ENCODE measurements at places on chromosomes 2 and 18.

DNA sequence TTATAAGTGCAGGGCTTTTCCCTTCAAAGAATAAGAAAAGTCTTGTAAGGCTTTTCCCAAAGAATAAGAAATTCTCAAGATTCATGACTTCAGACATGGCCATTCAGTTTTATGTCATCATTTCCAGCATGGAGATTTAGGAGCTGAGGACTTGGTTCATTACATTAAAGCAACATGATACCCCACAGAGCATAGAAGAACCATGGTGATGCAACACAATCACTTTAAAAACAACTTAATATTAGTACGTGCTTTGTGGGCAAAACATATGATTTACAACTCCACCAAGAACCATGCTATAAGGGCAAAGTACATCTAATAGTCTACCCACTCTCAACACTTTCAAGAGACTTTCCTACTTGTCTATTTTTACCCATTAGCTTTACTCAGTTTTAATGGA, 214.4 kb downstream of the SRBD1 start:
- DNase-seq, result no peak

DNA sequence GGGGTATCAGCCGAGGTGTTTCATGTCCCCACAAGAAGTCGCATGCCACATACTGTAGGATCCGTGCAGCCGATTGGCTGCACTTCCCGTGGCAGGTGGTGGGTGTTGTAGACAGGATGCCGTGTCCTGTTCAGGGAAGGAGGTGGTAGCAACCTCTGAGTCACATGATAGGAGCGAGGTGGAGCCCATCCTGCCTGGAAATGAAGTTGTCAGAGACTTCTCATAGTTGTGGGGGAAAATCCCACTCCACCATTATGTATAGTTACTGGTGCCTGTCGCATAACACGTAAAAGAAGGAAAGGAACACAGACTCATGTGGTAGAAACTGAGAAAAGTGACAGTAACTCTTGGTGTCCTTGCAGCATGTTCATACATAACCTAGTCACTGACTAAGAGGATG, 91.4 kb upstream of the IL1R2 start:
- DNase-seq, result no peak

DNA sequence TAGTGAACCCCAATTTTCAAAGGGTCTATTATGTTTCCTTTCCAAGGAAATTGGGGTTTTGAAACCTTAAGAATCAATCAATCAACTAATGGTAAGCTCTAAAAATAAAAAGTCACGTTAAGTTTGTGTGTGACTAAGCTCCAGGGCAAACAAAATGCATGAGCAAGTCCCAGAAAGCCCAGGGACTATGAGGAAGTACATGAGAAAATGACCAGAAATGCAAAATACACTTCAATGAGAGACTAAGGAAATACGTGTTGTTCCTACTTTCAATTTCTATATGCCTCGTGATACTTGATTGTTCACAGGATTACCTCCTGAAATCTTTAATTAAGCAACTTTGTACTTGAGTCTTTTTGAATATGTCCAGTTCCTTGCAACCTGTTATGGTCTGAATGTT, 684.4 kb upstream of the SYT4 start:
- DNase-seq, result no peak

DNA sequence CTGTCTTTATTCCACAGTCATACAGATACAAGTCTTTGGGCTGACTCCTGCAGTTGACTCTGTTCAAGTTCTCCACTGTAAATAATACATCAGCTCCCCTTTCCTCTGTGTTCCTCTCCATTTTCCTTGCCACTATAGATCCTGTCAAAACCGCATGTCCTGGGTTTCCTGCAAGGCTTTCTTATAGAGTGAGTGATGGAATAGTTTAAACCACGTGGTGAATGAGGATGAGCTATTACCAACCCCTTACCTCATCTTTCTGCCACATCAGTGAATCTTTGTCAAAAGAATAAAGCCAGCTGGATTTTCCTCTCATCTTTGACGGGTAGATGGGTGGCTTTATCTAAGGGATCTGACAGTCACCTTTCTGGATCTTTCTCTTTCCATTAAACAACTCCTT, 3.9 kb upstream of the GALNT14 start:
- DNase-seq, result no peak

DNA sequence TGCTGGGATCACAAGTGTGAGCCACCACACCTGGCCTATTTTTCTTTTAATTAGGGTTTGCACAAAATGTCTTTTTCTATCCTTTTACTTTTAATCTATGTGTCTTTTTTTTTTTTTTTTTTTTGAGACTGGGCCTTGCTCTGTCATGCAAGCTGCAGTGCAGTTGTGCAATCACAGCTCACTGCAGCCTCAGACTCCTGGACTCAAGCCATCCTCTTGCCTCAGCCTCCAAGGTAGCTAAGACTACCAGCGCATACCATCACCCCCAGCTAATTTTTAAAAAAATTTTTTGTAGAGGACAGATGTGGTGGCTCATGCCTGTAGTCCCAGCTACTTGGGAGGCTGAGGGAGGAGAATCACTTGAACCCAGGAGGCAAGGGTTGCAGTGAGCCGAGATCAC, 27.1 kb downstream of the ADCY3 start:
- DNase-seq, result no peak

DNA sequence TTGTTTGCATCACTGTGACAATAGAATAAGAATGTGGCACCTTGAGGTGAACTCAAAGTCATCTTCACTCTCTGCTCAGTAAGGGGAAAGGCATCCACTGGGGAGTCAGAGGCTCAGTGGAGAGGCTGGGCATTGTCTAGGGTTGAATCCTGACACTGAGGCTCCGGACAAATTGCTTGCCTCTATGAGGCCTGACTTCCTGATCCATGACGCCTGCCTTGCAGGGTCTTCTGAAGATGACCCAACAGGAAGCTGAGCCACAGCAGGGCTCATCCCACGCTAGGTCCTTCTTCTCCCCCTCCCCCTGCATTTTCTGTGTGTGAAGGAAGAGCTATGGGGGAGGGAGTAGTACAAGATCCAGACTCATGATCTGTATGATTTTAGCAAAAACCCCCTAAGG, 265.1 kb downstream of the SH3BP4 start:
- no peak for DNase-seq

- DNase-seq, result no peak
Observed at GRCh38 chr2:101883860-101884259, 107.9 kb upstream of the IL1R2 start.

- DNase-seq, result no peak
Observed at GRCh38 chr2:128536925-128537620, 218.4 kb upstream of the HS6ST1 start.

GRCh38 chr2:118568700-118569099, 278.7 kb downstream of the EN1 start:
- DNase-seq, result no peak

GRCh38 chr18:56982766-56983165, 164.1 kb upstream of the BOD1L2 start:
- DNase-seq, result no peak

DNA sequence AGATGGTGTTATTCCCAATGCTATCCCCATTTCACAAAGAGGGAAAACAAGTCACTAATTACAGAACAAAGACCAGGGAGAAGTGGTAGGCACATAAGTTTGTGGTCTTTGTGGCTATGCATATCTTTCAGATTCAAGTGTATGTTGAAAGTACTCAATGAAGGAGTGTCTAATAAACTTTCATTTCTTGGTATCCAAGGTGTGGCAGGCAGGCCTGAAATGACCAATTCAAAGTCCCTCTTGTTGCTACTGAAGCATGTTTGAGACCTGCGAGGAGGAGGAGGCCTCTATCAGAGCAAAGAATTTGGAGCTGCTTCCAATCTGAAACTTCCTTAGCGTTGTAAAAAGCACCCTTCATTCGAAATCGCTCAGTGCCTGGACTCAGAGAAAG, 60.9 kb upstream of the KLF7 start:
- DNase-seq, result no peak

DNA sequence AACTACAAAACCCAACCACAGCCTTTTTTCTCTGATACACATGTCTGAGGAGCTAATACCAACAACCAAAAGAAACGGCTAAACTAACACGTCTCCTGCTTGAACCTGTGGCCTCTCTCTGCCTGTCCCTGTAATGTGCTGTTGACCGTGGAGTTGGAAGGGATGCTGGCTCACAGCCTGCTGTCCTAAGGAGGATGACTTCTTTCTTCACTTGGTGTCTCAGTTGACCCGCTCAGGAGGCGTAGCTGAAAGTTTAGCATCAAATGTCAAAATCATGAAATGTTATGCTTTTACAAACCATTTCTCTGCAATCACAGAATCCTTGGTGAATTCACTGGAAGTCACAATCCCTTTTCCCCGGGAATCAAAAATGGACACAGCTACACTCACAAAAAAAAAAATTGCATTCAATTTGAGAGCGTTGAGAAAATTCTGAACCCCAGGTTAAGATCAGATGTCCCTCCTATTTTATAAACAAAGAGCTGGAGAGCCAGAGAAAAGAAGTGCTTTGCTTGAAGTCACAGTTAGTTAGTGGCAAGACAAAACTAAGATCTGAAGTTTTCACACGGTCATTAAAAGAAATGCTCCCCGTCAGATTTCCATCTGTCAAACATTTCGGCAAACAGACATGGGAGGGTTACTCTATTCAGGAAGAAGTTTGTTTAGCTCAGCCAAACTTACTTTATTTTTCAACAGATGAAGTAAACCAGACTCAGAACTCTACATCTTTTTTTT, 74.3 kb downstream of the IRS1 start:
- no peak for DNase-seq

- no peak for DNase-seq
Observed at GRCh38 chr18:934518-935133, 30.0 kb downstream of the ADCYAP1 start.

DNA sequence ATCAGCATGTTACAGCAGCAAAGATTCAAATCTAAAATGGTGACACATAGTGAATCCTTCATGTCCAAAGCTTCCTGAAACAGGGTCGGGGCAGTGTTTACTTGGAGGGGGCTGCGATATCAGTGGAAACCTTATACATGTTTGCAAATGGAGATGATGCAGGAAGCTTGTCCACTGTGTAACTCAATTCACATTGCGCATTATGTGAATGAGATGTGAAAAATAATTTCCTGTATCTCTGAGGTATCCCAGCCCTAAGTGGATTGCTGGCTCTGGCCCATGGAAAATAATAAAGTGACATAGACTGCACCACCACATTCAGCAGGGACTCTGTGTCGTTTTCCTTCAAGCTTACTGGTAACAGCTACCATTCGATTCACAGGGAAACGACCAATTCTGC, 505.5 kb downstream of the GALR1 start:
- DNase-seq, result no peak

GRCh38 chr2:20448246-20448976, 1.5 kb downstream of the RHOB start:
- DNase-seq, result no peak

DNA sequence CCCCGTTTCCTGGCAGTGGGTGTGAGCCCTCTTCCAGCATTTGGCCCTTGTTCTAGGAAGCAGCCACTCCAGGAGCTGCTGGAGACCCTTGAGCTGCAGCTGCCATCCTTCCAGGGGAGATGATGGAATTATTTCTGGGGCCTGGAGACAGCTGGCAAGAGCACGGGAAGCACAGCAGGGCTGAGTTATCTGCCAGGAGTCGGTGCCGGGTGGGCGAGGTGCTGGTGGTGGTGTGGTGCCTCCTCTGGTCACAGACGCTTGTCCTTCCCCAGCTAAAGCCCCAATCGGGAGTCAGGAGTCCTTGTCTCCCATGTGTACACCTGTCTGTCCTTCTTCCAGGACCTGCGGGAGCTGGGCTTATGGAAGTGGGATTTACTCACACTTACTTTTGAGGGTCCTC, 36.0 kb downstream of the DPYSL5 start:
- DNase-seq, result peak; percentile 6

DNA sequence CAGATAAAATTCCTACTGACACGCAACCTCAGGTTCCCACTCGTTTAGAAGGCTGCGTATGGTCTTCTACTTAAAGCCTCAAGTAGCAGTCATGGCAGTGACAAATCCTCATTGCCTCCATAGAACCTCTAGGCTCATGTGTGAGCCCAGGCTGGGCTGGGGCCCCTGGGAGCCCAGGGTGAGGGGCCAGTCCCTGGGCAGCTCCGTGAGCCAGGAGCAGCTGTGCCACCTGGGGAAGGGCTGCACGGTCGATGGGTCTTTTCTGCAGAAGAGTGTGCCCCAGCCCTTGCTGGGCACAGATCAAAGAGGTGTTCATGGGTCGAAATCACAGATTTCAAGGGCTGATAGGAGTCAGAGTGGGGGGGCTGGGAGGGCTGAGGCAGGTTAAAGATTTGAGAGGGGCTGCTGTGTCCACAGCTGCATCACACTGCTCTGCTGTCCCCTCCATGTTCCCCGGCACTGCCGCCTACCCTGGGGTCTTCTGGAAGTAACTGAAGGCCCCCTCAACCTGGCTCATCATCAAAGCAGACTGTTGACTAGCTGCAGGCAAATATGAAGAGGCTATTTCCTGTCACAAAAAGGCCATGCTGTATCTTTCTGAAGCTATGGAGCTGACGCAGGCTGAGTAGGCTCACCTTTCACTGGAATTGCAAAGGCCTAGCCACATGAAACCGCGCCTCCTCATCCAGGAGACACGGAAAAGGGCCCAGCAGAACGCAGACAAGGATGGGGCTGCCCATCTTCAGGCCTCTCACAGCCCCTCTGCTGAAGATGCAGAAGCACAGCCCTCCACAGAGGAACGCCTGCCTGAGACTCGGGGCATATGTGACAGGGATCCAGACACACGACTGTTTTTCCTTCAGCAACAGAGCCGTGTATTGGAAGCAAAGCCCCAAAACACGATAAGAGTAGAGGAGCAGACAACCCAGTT, 35.7 kb upstream of the ALPP start:
- no peak for DNase-seq

GRCh38 chr2:120210270-120210693, 12.9 kb downstream of the TMEM185B start:
- no peak for DNase-seq

DNA sequence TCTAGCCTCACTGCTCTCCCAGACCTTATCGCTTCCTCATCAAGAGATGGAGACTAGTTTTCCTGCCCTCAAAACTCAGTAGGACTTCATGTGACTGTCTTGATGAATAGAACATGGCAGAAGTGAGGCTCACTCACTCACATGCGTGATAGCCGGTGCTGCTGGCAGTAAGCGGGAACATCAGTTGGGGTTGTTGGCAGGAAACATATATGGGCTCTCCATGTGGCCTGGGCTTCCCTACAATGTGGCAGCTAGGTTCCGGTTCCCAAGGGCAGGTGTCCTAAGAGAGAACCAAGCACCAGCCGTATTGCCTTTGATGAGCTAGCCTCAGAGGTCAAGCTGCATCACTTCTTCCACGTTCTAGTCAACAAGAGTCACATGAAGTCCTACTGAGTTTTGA, 15.2 kb upstream of the FAHD2A start:
- no peak for DNase-seq

GRCh38 chr18:8979258-8979988, 123.1 kb upstream of the NDUFV2 start:
- DNase-seq, result no peak

- no peak for DNase-seq
Observed at GRCh38 chr2:226429476-226429875, 370.1 kb downstream of the IRS1 start.

DNA sequence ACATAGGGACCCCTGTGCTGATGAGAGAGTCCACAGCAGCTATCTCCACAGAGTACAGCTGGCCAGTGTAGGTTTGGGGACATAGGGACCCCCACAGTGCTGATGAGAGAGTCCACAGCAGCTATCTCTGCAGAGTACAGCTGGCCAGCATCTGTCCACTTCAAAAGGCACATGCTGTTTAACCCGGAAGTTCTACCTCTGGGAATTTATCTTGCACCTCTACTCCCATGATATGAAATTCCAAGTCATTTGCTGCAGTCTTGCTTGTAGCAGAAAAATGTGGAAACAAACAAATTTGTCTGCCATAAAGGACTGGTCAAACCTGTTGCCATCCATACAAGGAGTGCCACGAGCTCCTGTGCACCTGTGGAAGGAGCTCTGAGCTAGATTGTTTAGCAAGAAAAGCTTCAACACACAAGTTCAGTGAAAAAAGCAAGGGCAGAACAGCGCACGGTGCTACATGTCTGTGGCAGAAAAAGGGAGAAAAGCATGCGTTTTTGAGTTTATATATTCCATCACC, 33.1 kb downstream of the LRRFIP1 start:
- no peak for DNase-seq

Data from NCI-H1417 treated with DMSO at 0.1 percent for 48 hours (cell line).